ENCODE measurements at places on chromosomes 11 and 22. TPM values are rescaled to one million over a fixed set of nuclear protein-coding genes. Genes with fewer than 3 reads are reported as not detected.

Gene CCDC87
- total RNA-seq, result 0.13 TPM

Gene DEPDC7
- 2.5 TPM for total RNA-seq

Gene FADD
- total RNA-seq, result 37.7 TPM

Gene B4GAT1
- total RNA-seq, result 11.7 TPM

Gene OR2AG2
- total RNA-seq, result not detected

Gene PLAAT3
- 14.7 TPM for total RNA-seq

Gene CARNS1
- 1.9 TPM for total RNA-seq

Gene RAG2
- total RNA-seq, result not detected

Gene MMP12
- not detected for total RNA-seq

Gene ART1
- not detected for total RNA-seq

Gene GAS2
- total RNA-seq, result 1.9 TPM

Gene OR51E2
- not detected for total RNA-seq

Gene TSPAN32
- 2.8 TPM for total RNA-seq

Gene CD248
- 5.6 TPM for total RNA-seq

Gene OR4A16
- total RNA-seq, result not detected

Gene CD3D
- total RNA-seq, result 407 TPM

Gene TIGD3
- total RNA-seq, result 0.65 TPM

Gene OR52E8
- not detected for total RNA-seq

Gene MTA2
- 214 TPM for total RNA-seq

Gene RIMBP3B
- 0.42 TPM for total RNA-seq

Gene C1QTNF4
- not detected for total RNA-seq

Gene RASD2
- 0.11 TPM for total RNA-seq

Gene APOL3
- 33.2 TPM for total RNA-seq

Gene DDT
- 108 TPM for total RNA-seq

Data from activated CD8-positive, alpha-beta memory T cell treated with anti-CD3 and anti-CD28 coated beads for 36 hours (primary cell).